ENCODE measurements at places on chromosomes 2 and 18. TPM values are rescaled to one million over a fixed set of nuclear protein-coding genes. Genes with fewer than 3 reads are reported as not detected.

- DNase-seq = peak; percentile 9
These were observed 46.4 kb upstream of the SIX3 start for GRCh38 chr2:44895061-44895460.

- peak; percentile 52 for DNase-seq
These were observed 177.7 kb downstream of the SEPTIN10 start for GRCh38 chr2:109435901-109436598.

- peak; percentile 65 for DNase-seq
These were observed 1.1 kb downstream of the LMAN1 start for GRCh38 chr18:59357928-59358327.

DNA sequence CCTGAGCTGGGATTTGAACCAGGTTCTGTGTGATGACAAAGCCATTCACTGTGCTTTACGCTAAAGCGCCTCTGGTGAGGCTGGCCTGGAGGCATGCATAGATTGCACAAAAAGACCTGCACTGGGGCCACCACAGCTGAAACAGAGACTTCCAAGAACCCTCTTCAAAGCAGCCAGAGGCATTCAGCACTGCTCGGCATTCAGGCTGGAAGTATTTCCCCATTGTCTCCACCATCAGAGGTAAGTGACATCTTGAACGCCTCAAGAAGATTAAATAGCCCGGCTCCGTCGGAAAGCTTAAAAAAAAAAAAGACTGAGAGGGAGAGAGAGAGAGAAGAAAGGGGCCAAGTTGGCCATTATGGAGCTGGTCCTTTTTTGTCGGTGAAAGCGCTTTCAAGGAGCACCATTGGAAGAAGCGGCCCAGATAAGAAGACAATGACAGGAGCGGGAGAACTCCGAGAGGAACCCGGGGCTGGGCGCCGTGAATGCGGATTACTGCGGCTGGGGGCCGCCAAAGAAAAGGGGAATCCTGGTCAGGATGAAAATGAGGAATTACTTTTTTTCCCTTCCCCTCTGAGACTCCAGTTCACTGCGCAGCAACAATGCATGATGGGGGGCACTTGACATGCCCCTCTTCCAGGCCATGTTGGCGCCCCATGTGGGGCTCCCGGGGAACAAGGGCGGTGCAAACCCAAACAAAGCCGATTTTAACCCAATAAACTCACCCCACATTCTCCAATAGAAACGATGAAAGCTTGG lies 228.3 kb downstream of the MYCN start:
- no peak for DNase-seq

GRCh38 chr2:241514553-241514952 lies 6.2 kb upstream of the STK25 start:
- DNase-seq = no peak

Gene HPCAL1
- total RNA-seq = 34.5 TPM

Gene SMPD4
- total RNA-seq = 11.2 TPM

Gene ANKMY1
- 7.4 TPM for total RNA-seq

All from fibroblast of lung (primary cell).